ENCODE measurements at places on chromosomes 2 and 18.

- H3K27ac ChIP-seq, result no peak overlapping the region
- no peaks in the 10 kb centered on the region for H3K27me3 ChIP-seq
- DNase-seq, result no peak
- no peak overlapping the region for H3K4me3 ChIP-seq
Observed at GRCh38 chr18:3279201-3280185, 17.6 kb downstream of the MYL12B start.

DNA sequence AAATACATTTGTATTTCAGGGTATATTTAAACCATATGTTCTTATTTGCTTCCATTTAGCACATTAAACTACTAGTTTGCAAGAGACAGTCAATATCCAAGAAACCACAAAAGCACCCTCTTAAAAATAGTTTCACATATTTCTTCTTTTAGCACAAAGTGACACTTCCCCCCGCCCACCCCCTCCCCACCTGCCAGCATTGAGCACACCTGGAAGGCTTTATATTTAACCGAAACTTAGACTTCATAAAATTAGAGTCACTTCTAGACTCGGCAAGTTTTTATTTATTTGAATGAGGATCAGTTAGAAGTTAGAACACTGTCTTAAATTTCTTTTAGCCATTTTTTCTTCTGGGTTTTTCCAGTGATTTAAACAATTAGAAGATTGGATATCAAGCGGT, 355.9 kb upstream of the FIGN start:
- no peak for DNase-seq
- H3K27ac ChIP-seq, result no peak overlapping the region
- peaks cover 3% of the 10 kb centered on the region for H3K27me3 ChIP-seq
- no peaks in the 10 kb centered on the region for H3K4me1 ChIP-seq
- H3K36me3 ChIP-seq, result no peaks in the 10 kb centered on the region

DNA sequence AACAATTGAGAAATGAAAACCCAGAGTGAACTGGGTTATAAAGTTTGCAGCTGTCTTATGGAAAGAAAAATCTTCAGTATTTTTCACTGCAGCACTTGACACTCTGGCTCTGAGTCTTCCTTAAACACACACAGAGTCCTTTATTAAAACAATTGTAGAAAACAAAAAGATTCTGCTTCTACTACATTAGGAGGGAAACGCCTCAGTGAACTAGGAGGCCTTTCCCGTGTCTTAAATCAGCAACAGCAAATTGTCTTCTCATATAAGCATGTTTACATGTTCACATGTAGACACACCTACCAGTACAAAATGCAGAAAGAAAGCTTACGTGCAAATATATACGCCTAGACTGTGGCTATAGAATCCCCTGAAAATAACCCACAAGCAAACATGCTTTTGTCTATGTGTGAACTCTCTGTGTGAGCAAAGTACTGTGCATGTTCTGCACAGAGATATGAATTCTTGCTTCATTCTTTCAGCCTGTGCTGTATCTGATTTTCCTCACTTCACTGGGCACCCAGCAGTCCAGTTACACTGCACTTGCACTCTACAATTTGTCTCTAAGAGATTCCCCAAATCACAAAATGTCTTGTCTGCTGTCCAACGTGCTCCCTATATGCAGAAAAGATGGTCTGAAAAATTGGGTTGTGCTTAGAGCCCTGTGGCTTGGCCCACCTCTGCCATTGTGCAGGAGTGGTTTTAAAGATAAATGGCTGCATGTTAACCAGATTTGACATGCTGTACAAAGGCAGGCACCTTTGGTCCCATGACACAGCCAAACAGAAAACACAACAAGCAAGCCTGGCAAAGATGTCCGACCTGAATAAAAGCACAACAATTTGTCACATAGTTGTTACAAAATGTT, 24.5 kb downstream of the ZEB2 start:
- H3K27me3 ChIP-seq, result no peaks in the 10 kb centered on the region
- no peaks in the 10 kb centered on the region for H3K4me1 ChIP-seq
- no peaks in the 10 kb centered on the region for H3K36me3 ChIP-seq
- no peak overlapping the region for H3K27ac ChIP-seq
- no peak for DNase-seq
- no peak overlapping the region for H3K4me3 ChIP-seq

DNA sequence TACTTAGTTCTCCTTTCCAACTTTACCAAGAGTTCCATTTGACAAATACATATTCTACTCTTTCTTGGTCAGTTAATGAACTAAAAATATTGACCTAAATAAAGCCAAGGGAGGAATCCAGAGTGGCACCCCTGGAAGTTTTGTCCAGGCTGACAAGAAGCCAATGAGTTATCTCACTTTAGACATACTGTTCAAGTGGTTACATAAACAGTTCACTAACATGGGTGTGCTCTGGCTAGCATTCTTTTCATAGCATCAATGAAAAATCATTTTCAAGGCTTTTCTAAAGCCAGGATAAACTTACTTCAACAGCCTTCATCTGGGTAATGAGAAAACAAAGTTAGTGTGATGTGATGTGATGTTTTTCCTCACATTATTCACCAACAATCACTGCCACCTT, 649.4 kb downstream of the TDRD15 start:
- H3K27ac ChIP-seq, result no peak overlapping the region
- DNase-seq, result no peak
- H3K4me1 ChIP-seq, result no peaks in the 10 kb centered on the region
- no peaks in the 10 kb centered on the region for H3K27me3 ChIP-seq

- H3K36me3 ChIP-seq, result no peaks in the 10 kb centered on the region
- no peak overlapping the region for H3K27ac ChIP-seq
- no peak overlapping the region for H3K4me3 ChIP-seq
Observed at GRCh38 chr18:69399253-69399652, 1.4 kb upstream of the DOK6 start.

- no peak overlapping the region for H3K4me3 ChIP-seq
- peaks cover 6% of the 10 kb centered on the region for H3K27me3 ChIP-seq
- H3K27ac ChIP-seq, result no peak overlapping the region
Observed at GRCh38 chr18:25895518-25895917, 194.9 kb downstream of the SS18 start.

GRCh38 chr2:68336192-68336591, 16.4 kb upstream of the CNRIP1 start:
- H3K4me3 ChIP-seq, result no peak overlapping the region
- H3K27ac ChIP-seq, result peak overlapping the region; percentile 69
- H3K27me3 ChIP-seq, result no peaks in the 10 kb centered on the region
- H3K4me1 ChIP-seq, result peaks cover 16% of the 10 kb centered on the region

- peaks cover 71% of the 10 kb centered on the region for H3K36me3 ChIP-seq
- H3K27me3 ChIP-seq, result no peaks in the 10 kb centered on the region
- DNase-seq, result no peak
- no peak overlapping the region for H3K4me3 ChIP-seq
Observed at GRCh38 chr18:9608728-9609127, 5.6 kb downstream of the PPP4R1 start.

- no peaks in the 10 kb centered on the region for H3K27me3 ChIP-seq
- H3K36me3 ChIP-seq, result no peaks in the 10 kb centered on the region
- no peak for DNase-seq
- H3K4me3 ChIP-seq, result no peak overlapping the region
Observed at GRCh38 chr18:45384962-45385315, 230.3 kb upstream of the SLC14A2 start.

DNA sequence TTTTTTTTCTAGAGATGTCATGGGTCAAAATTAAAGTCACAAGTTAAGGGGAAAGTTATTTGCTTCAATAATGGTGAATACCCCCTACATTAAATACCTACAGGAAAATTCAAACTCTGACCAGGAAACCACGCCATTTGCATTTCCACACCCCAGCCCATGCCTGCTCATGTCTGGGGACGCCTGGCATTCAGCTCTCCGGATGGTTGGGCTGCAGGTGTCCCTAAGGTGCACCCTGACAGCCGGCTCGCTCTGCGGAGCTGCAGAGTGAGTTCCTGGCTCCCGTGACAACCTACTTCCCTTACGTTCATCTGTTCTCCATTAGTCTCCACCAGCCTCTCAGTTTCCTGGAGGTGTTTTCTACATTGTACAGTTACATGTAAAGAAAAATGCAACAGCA, 122.7 kb upstream of the RIOK3 start:
- no peak for DNase-seq
- no peaks in the 10 kb centered on the region for H3K36me3 ChIP-seq
- no peaks in the 10 kb centered on the region for H3K4me1 ChIP-seq
- H3K4me3 ChIP-seq, result no peak overlapping the region
- no peaks in the 10 kb centered on the region for H3K27me3 ChIP-seq

Measured in RWPE2 (cell line).